ENCODE measurements at places on chromosomes 7 and 10. TPM values are rescaled to one million over a fixed set of nuclear protein-coding genes. Genes with fewer than 3 reads are reported as not detected.

Gene ZNF32
- polyA plus RNA-seq = 162 TPM

Gene MAPK8
- 189 TPM for polyA plus RNA-seq

Gene FOXI2
- not detected for polyA plus RNA-seq

Gene JAKMIP3
- polyA plus RNA-seq = 5.1 TPM

Gene CALHM3
- polyA plus RNA-seq = not detected
